ENCODE measurements at places on chromosomes 7 and 10. TPM values are rescaled to one million over a fixed set of nuclear protein-coding genes. Genes with fewer than 3 reads are reported as not detected.

The INMT gene
- 0.09 TPM for total RNA-seq

DNA sequence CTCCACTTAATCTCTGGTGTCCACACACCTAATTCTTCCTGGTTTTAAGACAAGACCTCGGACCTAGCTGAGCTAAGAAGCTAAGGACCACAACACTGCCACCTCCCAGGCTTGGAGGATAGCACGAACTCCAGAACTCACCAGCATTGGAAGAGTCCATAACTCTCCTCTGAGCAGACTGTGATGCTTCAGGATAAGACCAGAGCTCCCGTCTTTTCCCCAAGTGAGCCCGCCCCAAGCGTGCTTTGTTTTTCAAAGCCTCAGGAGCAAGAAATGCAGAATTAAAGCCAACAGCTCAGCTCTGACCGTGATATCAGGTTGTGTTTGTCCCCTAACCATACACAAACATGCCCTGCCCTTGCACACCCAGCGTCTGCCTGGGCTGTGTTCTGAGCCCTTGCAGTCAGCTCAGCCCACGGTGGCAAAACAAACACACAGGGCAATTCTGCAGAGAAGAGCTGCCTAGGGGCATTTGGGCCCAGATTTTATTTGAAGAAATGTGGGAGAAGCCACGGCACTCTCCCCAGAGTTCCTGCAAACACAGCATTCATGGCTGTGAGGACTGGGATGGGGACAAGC lies 145.4 kb downstream of the WDR11 start:
- no peak overlapping the region for H3K4me3 ChIP-seq
- no peaks in the 10 kb centered on the region for H3K27me3 ChIP-seq
- H3K4me1 ChIP-seq, result no peaks in the 10 kb centered on the region
- H3K36me3 ChIP-seq, result no peaks in the 10 kb centered on the region
- H3K27ac ChIP-seq, result no peak overlapping the region

The C10orf67 gene
- 0.46 TPM for total RNA-seq

GRCh38 chr10:88592906-88593305 lies 6.3 kb downstream of the LIPJ start:
- no peaks in the 10 kb centered on the region for H3K4me1 ChIP-seq
- no peak overlapping the region for H3K4me3 ChIP-seq
- H3K27me3 ChIP-seq, result no peaks in the 10 kb centered on the region
- no peak overlapping the region for H3K27ac ChIP-seq

DNA sequence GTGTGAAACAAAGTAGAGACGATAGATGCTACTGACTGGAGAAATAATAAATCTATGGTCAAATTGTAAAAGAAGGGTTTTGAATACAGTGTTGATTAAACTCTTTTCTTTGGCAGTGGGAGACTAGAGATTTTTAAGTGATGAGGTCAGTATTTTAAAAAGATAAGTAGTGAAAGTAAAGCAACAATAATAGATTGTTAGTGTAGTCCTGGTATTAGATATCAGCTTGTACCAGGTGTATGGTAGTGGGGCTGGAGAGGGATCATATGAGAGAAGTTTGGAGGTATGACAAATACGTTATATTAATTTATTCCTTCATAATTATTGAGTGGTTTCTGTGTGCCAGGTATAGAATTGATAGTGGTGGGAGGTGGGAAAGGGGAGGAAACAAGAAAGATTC lies 25.2 kb downstream of the PHTF2 start:
- peak; percentile 27 for DNase-seq
- no peak overlapping the region for H3K4me3 ChIP-seq
- H3K27ac ChIP-seq, result no peak overlapping the region
- no peaks in the 10 kb centered on the region for H3K36me3 ChIP-seq
- H3K27me3 ChIP-seq, result no peaks in the 10 kb centered on the region

The SUN3 gene
- total RNA-seq, result not detected

GRCh38 chr7:73369009-73369408 lies 41.0 kb downstream of the FKBP6 start:
- no peaks in the 10 kb centered on the region for H3K4me1 ChIP-seq
- H3K36me3 ChIP-seq, result no peaks in the 10 kb centered on the region
- no peak overlapping the region for H3K4me3 ChIP-seq
- no peaks in the 10 kb centered on the region for H3K27me3 ChIP-seq
- DNase-seq, result no peak

All from astrocyte (in vitro differentiated cells and primary cell).